ENCODE measurements at places on chromosomes 7 and 10.

DNA sequence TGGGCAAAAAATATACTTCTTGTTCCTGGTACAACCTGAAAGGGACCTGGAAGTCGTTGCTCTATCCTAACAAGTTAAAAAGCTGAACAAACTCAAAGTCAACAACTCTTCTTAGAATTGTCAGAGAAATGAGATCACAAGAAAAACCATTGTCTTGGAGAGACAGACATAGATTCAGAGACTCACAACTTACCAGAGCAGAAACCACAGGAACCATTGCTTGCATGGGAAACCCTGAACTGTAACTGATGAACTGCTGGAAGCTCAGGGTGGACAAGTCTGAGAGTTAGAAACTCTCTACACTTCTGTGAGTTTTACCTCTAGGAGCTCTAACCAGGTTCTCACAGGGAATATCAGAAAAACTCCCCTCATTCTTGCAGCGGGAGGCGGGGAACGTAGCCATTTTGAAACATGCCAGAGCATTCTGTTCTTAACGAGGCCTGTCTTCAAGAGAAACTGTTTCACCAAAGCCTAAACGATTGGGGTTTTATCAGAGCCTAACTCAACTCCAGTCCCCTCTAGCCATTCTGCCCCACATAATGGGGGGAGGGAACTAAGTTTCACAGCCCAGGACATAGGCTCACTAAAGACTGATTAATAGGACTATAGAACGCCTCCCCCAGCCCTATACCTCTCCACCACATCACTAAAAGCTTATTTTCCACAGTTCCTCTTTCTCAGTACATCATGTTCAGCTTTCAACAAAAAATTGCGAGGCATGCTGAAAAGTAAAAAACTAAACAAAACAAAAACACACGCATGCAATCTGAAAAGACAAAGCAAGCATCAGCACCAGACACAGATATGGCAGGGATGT lies 12.0 kb upstream of the GSDME start:
- no peak for DNase-seq

DNA sequence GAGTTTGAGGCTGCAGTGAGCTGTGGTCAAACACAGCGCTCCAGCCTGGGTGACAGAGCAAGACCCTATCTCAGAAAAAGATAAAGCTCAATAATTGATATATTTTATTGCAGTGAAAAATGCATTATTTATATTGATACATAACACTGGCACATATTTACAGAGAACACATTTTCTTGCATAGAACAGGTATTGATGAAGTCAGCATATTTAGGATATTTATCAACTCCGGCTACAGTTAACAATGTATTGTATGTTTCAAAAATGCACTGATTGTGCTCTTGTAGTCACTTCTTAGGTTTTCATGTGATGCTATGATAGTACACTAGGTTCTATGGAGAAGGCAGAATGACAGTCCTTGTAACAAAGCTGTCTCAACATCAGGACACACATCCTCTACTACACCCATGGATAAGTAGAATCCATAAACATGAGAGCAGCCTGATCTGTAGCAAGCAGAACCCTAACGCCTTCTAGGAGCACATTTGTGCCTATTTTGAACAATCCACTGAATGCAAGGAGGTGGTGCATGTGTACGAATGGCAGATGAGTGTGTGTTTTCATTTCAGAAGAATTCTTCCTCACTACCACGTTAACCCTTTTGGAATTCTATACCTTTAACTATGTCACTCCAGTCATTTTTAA lies 586.1 kb upstream of the CELF2 start:
- DNase-seq = no peak

DNA sequence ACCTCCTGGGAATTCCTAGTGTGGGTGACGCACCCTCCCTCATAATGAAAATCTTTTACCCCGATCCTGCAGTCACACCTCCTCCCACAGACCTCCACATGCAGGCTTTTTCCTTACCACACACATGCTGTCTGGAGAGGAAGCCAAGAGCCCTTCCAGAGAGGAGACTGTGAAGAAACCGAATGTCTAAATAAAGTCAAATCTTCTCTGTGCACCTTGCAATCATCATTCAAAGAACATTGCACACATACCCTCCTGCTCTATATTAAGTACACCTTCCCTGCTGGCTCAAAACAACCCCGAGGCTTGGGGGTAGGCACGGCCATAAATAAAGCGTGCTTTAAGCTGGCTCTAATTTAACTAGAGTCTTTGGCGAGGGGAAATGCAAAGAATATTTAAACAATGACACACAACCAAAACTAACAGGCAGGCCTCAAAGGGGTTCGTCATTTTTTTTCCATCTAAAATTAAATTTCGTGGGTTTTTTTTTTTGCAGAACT lies 34.9 kb downstream of the CALML3 start:
- DNase-seq = no peak

GRCh38 chr7:46024263-46024916 lies 103.3 kb upstream of the IGFBP3 start:
- DNase-seq = no peak

- no peak for DNase-seq
Observed at GRCh38 chr7:133349101-133349500, 96.2 kb downstream of the EXOC4 start.

- peak; percentile 83 for DNase-seq
Observed at GRCh38 chr7:47945261-47946015, 2.8 kb downstream of the PKD1L1 start.

GRCh38 chr7:112938863-112939573 lies 147.6 kb downstream of the GPR85 start:
- peak; percentile 58 for DNase-seq

GRCh38 chr7:91614431-91614830 lies 266.1 kb downstream of the MTERF1 start:
- DNase-seq = no peak

GRCh38 chr10:5618829-5619228 lies 47.6 kb downstream of the ASB13 start:
- DNase-seq = peak; percentile 79

DNA sequence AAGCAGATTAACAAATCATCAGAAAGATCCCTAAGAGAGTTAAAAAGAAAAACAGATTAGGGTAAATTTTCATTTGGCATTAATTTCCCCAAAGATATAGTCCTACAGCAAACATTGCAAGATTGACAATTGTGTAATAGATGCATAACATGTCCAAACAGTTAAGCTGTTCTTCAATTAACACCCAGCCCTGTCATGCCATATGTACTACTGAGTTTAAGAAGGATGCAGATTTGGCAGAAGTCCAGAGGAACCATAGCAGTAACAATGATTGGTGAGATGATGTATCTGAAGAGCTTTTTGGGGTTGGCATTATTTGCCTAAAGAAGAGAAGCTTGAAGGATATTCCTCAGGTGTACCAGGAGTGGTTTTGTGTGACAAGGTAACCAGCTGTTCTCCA lies 287.6 kb downstream of the LRMDA start:
- no peak for DNase-seq

DNA sequence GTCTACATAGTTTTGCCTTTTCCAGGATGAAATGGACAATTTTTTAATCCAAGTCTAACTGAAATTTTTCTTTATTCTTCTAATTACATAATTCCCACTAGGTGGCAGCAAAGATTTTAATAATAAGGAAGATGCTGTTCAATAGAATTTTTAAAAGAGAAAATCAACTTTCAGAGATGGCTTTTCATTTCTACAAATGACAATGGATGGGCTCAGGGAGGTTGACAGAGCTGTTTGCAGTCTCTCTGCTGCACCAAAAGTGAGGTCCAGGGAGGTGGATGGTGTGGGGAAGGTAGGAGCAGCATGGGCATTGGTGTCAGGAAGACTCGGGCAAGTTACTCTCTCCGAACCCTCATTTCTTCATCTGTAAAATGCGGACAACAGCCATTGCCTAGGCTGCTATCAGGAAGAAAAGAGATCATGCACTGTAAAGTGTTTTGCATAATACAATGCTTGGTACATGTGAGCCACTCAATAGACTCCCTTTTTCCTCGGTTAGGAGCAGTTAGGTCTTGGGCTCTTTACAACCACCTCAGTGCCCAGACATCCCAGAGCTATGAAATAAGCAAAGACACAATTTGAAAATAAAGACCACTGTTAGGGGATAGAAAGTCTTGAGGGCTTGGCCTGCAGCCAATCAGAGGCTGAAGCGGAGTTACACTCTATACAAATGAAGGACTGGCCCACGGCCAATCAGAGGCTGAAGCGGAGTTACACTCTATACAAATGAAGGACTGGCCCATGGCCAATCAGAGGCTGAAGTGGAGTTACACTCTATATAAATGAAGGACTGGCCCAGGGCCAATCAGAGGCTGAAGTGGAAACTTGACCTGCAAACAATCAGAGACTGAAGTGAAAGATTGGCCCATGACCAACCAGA lies 107.1 kb downstream of the ABLIM1 start:
- DNase-seq = no peak

- DNase-seq = no peak
Observed at GRCh38 chr10:130491693-130492050, 355.5 kb downstream of the GLRX3 start.

DNA sequence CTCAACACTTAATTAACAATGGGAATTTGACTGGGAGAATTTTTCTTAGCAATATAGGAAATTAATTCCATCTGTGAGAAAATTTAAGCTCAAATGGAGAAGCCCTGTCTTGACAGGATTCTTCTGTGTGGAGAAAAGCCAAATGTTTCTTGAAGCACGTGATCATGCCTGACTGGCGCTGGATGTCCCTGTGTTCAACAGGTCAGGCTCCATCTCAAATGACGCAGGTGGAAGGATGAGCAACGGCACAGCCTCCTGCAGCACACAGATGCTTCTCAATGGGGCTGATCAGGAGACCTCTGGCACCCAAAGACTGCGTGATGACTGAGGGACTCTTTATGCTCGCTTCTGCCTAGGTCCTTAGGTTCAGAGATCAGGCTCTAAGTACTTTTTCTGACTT lies 143.8 kb downstream of the RSU1 start:
- no peak for DNase-seq

GRCh38 chr7:27510541-27510940 lies 152.1 kb downstream of the HIBADH start:
- DNase-seq = no peak

GRCh38 chr7:4468320-4469102 lies 213.6 kb upstream of the FOXK1 start:
- DNase-seq = no peak

DNA sequence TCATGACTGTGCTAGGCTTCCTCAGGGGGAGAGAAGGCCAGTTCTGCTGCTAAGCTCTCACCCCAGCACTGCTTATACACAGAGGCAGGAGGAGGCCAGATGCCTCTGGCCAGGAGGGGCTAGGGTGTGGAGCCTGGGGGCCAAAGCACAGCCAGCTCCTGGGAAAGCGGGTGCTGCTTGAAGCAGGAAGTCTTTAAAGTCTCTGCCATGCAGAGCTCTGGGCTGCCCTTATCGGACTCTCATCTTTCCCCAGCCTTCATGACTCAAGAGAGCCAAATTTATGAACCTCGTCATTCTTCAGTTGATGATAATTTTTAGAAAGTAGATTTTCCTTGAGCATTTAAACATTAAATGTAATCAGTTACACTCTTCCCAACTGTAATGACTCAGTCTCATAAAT lies 11.2 kb upstream of the TSPAN14 start:
- no peak for DNase-seq

DNA sequence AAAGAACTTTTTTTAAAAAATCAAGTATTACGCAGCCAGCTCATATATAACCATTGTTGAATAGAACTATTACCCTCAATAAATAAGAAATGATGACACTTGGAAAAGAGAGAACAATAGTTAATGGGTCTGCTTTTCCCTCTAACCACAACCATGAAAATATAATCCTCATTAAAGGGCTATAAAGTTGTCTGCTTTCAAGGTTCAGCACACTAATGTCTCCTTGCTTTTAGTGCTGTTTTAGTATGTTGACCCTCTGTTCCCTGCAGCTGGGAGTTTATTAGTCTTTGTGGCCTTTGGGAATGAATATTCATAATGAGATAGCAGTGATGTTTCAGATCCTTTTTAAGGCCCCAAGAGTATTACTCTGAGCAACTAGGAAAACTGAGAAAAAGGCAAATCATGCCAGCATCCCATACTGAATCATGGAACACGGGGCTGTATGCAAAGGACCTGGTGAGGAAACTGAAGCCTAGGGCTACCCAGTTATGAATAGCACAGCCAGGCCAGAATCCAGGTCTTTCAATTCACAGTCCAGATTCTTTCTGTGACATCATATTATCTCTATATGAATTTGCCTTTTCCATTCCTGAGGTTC lies 332.0 kb upstream of the LRGUK start:
- DNase-seq = no peak

GRCh38 chr10:68364101-68364886 lies 31.6 kb upstream of the PBLD start:
- no peak for DNase-seq

GRCh38 chr7:38872202-38872601 lies 36.8 kb downstream of the VPS41 start:
- no peak for DNase-seq

DNA sequence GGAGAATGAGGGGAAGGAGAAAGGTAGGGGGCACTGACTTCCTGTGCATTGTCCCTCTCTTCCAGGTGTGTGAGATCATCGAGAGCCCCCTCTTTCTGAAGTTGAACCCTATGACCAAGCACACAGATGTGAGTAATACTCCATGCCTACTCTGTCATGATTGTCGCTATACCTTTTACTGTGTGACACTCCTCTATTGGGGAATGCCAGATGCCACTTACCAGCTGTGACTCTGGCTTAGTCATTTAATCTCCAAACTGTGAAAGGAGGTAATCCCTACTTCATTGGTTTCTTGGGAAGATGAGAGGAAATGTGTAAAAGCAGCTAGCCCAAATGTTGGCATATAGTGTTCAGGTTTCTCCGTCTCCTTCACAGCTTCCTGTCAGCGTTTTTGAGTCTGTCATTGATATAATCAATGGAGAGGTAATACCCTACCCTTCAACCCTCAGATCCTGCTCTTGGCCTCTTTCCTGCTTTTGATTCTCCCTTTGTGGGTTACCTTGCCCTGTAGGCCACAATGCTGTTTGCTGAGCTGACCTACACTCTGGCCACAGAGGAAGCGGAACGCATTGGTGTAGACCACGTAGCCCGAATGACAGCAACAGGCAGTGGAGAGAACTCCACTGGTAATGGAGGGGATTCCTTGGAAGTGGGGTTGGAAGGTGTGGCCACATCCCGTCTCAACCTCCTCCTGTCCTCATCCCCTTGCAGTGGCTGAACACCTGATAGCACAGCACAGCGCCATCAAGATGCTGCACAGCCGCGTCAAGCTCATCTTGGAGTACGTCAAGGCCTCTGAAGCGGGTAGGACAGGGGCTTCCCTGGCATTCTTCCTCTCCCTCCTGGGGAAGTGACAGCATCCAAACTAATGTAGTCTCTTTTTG lies 2.0 kb downstream of the COPS6 start:
- DNase-seq = no peak

DNA sequence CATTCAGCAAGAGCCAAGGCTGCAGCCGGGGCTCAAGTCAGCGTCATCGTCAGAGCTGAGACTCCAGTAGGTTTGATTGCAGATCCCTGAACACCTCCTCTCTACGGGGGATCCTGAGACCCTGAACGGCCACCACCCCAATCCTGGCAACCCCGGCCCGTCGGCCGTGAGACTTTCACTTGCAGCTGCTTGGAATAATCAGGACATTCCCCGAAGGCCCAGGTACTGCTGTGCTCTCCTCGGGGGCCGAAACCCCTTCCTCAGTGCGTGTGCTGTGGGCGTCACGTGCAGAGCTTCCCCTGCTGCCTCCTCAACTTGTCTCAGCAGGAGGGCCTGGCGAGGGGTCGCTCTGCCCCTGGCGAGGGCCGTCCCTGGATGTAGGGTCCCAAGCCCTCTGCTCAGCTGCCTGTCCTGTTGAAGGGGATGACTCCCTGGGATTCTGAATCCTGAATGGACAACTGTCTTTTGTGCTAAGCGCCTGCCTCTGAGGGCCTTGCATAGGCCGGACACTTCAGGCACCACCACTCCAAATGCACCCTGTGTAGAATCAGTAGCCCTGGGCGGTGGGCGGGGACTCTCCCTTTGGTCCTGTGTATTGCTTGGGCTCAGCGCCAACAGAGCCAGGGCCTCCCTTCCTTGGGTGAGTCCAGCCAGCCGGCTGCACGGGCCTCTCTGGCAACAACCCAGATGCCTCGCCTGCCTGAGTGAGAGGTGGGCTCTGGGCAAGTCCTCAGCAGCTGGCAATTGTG lies 63.8 kb upstream of the EBF3 start:
- DNase-seq = no peak
